AG04450 (cell line): ENCODE measurements at places on chromosomes 2 and 18. TPM values are rescaled to one million over a fixed set of nuclear protein-coding genes. Genes with fewer than 3 reads are reported as not detected.
A peak's percentile ranks its signal among the peaks of the same experiment; 100 is the strongest.

The ADRA2B gene
- not detected in 2 replicates for polyA plus RNA-seq

The MYCN gene
- not detected in 2 replicates for polyA plus RNA-seq

The UGT1A10 gene
- polyA plus RNA-seq = not detected in 2 replicates

The REG1B gene
- not detected in 2 replicates for polyA plus RNA-seq

The CPSF3 gene
- polyA plus RNA-seq = 40.2 and 48.6 TPM in 2 replicates

The MAP3K20 gene
- 59.8 and 74.6 TPM in 2 replicates for polyA plus RNA-seq

The IL1F10 gene
- not detected in 2 replicates for polyA plus RNA-seq

- DNase-seq = no peak
Observed at GRCh38 chr18:10405816-10406663, 48.4 kb upstream of the APCDD1 start.

GRCh38 chr18:22173928-22174301 lies 4.5 kb downstream of the GATA6 start:
- DNase-seq = no peak

GRCh38 chr2:56985609-56986008 lies 801.8 kb downstream of the CCDC85A start:
- DNase-seq = no peak

- DNase-seq = no peak
Observed at GRCh38 chr2:179787601-179788000, 73.8 kb downstream of the ZNF385B start.

GRCh38 chr2:42810121-42810970 lies 18.0 kb upstream of the HAAO start:
- peak; percentile 93 for DNase-seq

DNA sequence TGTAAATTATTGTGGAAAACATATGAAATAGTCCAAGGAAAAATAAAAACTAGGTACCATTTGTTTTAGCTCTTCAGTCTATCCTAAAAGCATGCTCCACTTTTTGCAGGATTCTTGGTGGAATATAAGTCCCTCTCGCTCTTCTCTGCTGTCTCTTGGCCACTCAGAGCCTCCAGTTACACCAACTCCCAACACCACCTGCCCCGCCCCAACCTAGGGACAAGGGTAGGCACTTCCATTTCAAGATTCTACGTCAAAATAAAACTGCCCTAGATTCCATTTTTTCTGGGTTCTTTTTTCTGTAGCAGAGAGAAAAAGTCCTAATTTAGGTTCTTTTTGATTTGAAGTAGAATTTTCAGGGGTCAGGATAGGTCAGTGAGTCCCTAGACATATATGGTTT lies 1036.2 kb upstream of the POU3F3 start:
- DNase-seq = no peak

GRCh38 chr18:41526054-41526453 lies 429.0 kb upstream of the PIK3C3 start:
- DNase-seq = no peak

DNA sequence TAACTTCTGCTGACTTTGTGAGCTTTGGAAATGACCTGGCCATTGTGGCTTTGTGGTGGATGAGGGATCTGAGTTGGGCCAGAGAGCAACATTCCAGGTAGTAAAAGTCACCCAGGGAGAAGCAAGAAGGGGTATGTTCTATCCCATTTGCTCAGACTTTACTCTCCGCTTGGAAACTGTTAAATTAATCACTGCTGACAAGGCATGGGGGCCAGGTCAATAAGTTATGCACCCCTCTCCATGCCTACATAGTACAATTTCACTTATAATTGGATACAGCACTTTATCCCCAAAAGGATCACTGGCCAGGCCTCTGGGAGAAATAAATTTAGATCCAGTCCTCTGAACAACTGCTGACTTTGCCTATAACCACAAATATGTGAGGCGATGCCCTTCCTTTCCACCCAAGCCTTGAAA lies 92.1 kb downstream of the RPRM start:
- no peak for DNase-seq

GRCh38 chr2:210309548-210310233 lies 5.3 kb downstream of the MYL1 start:
- no peak for DNase-seq

GRCh38 chr2:117785740-117786139 lies 28.8 kb upstream of the DDX18 start:
- peak; percentile 7 for DNase-seq

DNA sequence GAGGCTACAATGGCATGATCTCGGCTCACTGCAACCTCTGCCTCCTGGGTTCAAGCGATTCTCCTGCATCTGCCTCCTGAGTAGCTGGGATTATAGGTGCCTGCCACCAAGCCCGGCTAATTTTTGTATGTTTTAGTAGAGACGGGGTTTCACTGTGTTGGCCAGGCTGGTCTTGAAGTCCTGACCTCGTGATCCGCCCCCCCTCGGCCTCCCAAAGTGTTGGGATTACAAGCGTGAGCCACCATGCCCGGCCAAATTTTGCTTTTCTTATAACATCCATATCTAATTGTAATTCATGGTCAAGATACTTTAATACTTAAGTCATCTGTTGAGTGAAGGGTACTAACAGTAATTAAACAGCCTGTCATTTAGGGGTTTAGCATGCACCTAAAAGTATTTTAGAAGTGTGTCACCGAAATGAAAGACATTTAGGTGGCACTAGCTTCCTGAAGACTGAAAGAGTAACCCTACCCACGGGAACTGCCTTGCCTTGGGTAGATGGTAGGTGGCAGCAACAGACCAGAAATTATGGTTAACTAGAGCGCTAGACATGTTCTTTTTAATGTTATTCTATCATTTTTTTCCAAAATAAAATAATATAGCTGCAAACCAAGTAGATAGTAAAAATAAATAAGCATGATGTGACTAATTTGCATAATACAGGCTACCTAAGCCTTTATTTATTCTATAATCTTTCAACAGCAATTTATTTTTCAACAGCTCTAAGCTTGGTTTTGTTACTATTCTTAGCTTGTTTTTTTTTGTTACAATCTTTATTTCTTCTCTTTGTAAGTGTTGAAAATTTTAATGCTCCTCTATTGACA lies 8.6 kb upstream of the ACYP2 start:
- no peak for DNase-seq

- no peak for DNase-seq
Observed at GRCh38 chr18:44518091-44518615, 162.5 kb upstream of the SETBP1 start.

GRCh38 chr18:23213200-23213599 lies 77.9 kb downstream of the CABLES1 start:
- no peak for DNase-seq

DNA sequence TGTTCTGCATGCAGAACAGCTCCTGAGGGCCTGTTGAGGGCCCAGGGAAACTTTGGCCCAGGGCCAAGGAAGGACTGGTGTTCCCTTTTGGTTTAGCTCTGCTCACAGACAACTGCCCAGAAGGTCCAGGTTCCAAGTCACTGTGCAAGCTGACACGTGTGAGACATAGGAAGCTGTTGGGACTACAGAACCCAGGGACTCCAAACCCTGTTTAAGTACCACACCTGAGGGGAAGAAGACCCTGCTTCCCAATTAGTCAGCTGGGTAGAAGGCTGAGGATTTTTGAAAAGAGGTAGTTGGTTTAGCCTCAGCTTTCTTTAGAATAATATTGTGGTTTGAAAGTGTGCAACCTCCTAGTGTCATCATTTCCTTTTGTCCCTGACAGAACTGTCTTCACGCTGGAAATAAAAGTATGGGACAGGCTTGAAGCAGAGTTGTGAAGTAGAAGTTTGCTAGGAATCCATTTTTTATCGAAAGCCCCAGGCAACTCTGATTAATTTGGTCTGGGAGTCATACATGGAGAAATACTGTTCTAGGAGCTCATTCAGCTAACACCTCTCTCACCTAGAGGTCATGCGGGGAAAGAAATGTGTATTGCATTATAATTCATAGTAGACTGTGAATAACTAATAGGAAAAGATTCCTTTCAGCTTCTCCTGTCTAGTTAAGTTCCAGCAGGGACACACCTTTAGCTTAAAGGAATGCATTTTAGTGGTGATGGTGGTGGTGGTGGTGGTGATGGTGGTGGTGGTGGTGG lies 19.9 kb upstream of the IL1RL1 start:
- no peak for DNase-seq

GRCh38 chr2:149125031-149125725 lies 86.7 kb downstream of the LYPD6B start:
- DNase-seq = no peak

DNA sequence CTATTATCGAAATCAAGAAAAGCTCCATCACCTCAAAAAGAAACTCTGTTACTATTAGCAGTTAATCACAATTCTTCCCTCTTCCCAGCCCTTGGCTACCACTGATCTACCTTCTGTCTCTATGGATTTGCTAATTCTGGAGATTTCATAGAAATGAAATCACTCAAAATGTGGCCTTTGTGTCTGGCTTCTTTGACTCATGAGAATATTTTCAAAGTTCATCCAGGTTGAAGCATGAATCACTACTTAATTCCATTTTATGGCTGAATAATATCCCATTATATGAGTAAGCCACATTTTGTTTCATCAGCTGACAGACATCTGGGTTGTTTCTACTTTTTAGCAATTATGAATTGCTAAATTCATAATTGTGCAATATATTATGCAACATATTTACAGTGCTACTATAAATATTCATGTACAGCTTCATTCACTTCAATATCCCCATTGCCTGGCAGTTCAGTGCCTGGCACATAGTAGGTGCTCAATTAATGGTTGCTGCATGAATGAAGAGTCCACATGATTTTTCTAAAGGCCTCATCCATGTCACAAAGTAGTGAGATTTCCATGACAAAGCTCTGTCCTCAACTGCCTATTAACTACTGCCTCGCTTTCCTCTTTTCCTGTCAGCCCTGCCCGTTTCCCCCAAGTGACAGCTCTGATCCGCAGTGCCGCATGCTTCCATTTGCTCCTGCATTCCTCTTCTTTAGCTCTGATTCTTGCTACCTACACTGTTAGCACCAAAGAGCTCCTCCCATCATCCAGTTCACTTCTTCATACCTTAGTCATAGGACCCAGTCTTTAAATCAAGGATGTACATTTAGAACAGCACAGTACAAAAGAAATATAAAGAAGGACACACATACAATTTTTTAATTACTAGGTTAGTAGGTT lies 32.8 kb downstream of the CCDC93 start:
- peak; percentile 49 for DNase-seq
